ENCODE measurements at places on chromosomes 16 and 17.

DNA sequence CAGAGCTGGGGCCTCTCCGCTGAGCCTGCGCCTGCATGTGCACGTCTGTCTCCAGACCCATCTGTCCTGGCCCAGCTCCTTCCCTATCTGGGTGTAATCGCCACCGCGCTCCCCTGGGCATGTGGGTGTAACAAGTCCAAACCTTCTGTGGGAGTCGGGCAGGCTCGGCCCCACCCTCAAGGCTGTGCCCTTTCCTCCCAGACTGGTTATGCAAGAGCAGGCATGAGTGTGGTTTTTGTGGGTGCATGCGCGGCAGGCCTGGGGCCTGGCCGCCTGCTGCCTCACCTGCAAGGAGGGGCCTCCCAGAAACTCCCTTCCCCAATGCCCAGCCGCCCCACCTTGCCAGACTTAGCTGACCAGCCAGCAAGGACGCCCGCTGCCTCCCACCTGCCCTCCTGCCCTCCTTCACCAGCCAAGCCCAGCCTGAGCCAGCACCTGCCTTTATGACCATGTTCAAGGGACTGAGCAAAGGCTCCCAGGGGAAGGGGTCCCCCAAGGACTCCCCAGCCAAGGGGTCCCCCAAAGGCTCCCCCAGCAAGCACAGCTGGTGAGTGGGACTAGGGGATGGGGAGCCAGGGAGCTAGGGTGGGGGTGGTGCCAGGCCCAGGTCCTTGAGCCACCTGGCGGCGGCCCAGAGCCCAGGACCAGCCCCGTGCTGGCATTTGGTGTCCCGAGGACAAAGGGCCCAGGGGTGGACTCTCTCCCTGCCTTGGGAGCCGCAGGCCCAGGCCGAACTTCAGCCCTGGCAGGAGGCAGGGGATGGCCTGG lies at the start of gene EVPLL:
TSS of gene EVPLL (plus strand) at position 342 of the 768 bp plus-strand sequence. CDS start 3,160 bp downstream, outside the sequence.
- no peak for DNase-seq

GRCh38 chr16:57578521-57579360 lies 36.3 kb downstream of the ADGRG5 start:
- no peak for DNase-seq

- no peak for DNase-seq
Observed at GRCh38 chr16:25052530-25052929, 37.4 kb upstream of the ARHGAP17 start.

GRCh38 chr17:77372444-77373298 lies 231.9 kb downstream of the SEC14L1 start:
- DNase-seq: no peak

GRCh38 chr16:75997606-75998005 lies 271.3 kb upstream of the CPHXL start:
- DNase-seq: no peak

GRCh38 chr16:64544859-64545258 lies 577.0 kb downstream of the CDH11 start:
- DNase-seq: no peak

All from activated CD8-positive, alpha-beta memory T cell treated with anti-CD3 and anti-CD28 coated beads for 4 hours (primary cell).